ENCODE measurements at places on chromosomes 7 and 10. TPM values are rescaled to one million over a fixed set of nuclear protein-coding genes. Genes with fewer than 3 reads are reported as not detected.

- no peaks in the 10 kb centered on the region for H3K36me3 ChIP-seq
- H3K27me3 ChIP-seq = no peaks in the 10 kb centered on the region
- DNase-seq = no peak
- H3K4me3 ChIP-seq = no peak overlapping the region
Measured at GRCh38 chr10:31102421-31102820, 70.8 kb upstream of the ZNF438 start.

DNA sequence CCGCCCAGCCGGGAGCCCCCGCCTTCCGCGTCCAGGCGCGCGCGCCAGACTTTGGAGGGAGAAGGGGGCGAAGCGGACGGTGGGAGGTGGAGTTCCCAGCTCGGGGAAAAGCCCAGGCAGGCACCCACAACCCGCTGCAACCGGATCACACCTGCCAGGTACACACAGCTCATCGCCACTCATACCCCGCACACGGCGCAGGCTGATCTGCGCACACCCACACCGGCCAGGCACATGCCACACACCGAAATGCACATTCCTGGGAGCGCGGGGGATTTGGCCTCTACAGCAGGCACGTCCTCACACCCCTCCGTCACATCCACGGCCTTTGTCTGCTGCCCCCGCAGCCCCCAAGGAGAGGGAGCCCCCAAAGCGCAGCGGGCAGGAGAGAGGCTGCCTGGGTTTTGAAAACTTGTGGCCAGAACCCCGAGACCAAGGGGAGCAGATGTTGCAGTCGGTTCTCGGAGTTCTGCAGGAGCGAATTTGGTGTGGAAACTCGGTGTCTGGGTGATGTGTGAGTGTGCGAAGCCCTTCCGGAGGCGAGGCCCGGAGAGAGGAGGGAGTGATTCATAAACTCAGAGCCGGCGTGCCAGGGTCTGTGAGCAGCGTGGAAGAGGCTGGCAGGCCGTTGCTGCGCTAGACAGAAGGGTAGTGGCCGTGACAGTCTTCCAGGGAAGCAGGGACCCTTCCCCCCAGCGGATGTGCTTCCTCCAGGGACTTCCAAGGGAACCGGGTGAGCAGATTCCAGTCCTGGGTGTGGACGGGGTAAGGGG, 734 bp downstream of the CHST3 start:
- peak overlapping the region; percentile 78 for H3K27ac ChIP-seq
- DNase-seq = no peak
- peak overlapping the region; percentile 47 for H3K4me3 ChIP-seq
- H3K36me3 ChIP-seq = no peaks in the 10 kb centered on the region
- peaks cover 12% of the 10 kb centered on the region for H3K4me1 ChIP-seq

DNA sequence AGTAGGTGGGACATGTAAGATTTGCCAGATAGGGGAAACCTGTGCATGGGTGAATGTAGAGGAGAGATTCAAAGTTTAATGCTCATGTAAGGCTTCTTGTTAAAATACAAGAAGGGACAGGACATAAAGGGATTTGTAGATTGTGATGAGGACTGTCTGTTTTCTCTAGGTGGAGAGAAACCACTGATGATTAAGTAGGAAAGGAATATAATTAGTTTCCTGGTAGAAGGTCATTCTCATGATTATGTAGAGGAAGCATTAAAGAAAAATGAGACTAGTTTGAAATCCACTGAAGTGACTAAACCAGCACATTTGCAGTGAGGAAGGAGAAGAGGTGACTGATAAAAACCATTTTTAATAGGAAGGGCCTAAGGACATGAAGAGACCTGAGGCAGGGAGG, 19.6 kb upstream of the MACC1 start:
- H3K4me3 ChIP-seq = no peak overlapping the region
- no peak overlapping the region for H3K27ac ChIP-seq
- no peaks in the 10 kb centered on the region for H3K4me1 ChIP-seq
- DNase-seq = no peak
- H3K36me3 ChIP-seq = no peaks in the 10 kb centered on the region

GRCh38 chr7:132778761-132779160, 202.5 kb upstream of the PLXNA4 start:
- H3K27me3 ChIP-seq = no peaks in the 10 kb centered on the region
- no peak overlapping the region for H3K27ac ChIP-seq
- no peak for DNase-seq
- no peaks in the 10 kb centered on the region for H3K36me3 ChIP-seq
- H3K4me1 ChIP-seq = no peaks in the 10 kb centered on the region
- H3K4me3 ChIP-seq = no peak overlapping the region

- no peaks in the 10 kb centered on the region for H3K27me3 ChIP-seq
- no peaks in the 10 kb centered on the region for H3K4me1 ChIP-seq
- H3K4me3 ChIP-seq = no peak overlapping the region
- no peak overlapping the region for H3K27ac ChIP-seq
Measured at GRCh38 chr7:83388436-83388835, 225.8 kb upstream of the PCLO start.

GRCh38 chr7:114598946-114599345, 184.3 kb downstream of the FOXP2 start:
- no peak for DNase-seq
- no peak overlapping the region for H3K27ac ChIP-seq
- no peaks in the 10 kb centered on the region for H3K4me1 ChIP-seq
- no peak overlapping the region for H3K4me3 ChIP-seq
- H3K36me3 ChIP-seq = no peaks in the 10 kb centered on the region

DNA sequence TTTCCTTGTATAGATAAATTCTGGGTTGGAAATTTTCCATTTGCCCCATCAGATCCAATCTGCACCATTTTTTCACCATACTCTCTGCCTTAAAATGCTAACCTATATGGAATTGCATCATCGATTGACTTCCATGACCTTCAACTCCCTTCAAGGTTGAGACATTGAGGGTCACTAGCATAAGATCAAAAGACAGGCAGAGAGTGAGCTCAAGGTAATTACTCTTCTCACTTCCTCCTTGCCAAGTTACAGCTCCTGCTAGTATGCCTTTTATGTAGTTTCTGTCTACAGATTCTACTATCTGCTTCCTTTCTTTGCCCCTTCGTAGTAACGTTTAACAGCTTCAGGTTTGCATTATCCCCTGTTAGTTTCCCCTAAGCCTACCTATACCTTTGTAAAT, 1127.7 kb upstream of the LRRTM3 start:
- H3K27ac ChIP-seq = no peak overlapping the region
- no peaks in the 10 kb centered on the region for H3K4me1 ChIP-seq
- no peaks in the 10 kb centered on the region for H3K27me3 ChIP-seq
- DNase-seq = no peak
- no peak overlapping the region for H3K4me3 ChIP-seq
- no peaks in the 10 kb centered on the region for H3K36me3 ChIP-seq

DNA sequence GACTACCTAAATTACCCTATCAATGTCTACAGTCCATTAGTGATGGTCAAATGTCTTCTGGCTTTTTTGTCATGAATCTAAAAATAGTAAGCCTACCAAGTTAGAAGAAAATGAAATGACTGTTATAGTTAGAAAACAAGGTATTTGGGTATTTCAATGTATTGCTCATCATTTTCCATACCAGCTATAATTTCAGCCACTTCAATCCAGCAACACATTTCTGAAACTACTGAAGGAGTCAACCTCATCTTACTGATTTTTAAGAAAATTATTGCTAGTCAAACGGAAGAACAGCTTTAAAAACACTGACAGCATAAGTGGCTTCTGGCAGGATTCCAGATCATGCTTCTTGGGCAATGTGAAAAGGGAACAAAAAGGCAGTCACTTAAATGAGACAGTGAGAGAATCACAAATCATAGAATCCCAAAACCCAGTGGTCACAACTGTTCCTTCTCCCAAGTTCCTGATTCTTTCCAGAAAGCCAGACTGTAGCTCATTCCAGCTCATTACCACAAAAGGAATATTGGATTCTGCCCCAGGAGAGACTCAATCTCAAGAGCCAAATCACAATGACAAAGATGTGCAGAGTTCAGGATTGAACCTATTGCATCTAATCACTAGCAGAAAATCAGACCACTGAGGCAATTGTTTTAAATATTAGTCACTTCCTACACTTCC, 61.2 kb upstream of the LRRN3 start:
- H3K36me3 ChIP-seq = no peaks in the 10 kb centered on the region
- H3K27me3 ChIP-seq = no peaks in the 10 kb centered on the region
- no peak for DNase-seq

- peak overlapping the region; percentile 89 for H3K27ac ChIP-seq
- no peak overlapping the region for H3K4me3 ChIP-seq
- peaks cover 43% of the 10 kb centered on the region for H3K4me1 ChIP-seq
- no peaks in the 10 kb centered on the region for H3K36me3 ChIP-seq
Measured at GRCh38 chr10:5940807-5941218, 36.5 kb downstream of the IL15RA start.

DNA sequence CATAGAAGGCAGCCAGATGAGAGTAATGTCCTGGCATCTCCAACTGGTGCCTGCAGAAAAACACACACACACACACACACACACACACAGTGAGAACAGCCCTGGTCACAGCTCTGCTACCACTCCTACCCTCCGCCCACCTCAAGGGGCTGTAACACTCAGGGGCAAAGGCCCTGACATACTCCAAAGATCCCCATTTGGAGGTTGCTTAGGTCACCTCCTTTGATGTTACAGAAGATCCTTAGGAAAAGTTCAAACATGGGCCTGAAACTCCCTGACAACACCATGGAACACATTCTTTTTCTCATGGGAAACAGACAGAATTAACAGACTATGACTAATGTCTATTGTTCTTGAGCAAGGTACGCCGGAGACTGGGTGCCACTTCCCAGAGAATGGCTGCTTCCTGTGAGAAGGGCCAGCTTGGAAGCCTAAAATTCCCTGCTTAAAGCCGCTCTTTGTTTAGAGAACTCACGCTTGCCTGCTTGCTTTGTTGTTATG, 27.7 kb downstream of the DENND11 start:
- H3K36me3 ChIP-seq = peaks cover 6% of the 10 kb centered on the region
- no peaks in the 10 kb centered on the region for H3K4me1 ChIP-seq
- DNase-seq = no peak
- H3K4me3 ChIP-seq = no peak overlapping the region
- H3K27me3 ChIP-seq = no peaks in the 10 kb centered on the region

DNA sequence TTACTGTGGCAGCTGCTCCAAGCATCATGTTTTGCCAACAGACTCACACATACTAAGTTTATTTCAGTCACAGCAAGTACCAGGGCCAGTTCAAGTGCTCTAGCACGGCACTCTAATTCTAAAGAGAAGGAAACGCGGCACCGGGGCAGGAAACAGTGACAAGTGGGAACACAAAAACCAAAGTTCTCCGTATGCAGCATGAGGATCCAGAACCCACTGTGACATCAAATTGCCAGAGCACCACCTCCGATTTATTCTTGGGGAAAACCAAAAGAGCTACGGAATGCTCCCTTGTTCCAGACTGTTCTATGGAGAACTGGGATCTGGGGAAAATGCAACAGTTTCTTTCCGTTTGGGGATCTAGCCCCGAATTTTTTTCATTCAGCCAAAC, 448 bp upstream of the PTER start:
- DNase-seq = peak; percentile 8
- peak overlapping the region; percentile 87 for H3K27ac ChIP-seq
- peak overlapping the region; percentile 59 for H3K4me3 ChIP-seq
- H3K27me3 ChIP-seq = no peaks in the 10 kb centered on the region
- H3K36me3 ChIP-seq = no peaks in the 10 kb centered on the region
- no peaks in the 10 kb centered on the region for H3K4me1 ChIP-seq

DNA sequence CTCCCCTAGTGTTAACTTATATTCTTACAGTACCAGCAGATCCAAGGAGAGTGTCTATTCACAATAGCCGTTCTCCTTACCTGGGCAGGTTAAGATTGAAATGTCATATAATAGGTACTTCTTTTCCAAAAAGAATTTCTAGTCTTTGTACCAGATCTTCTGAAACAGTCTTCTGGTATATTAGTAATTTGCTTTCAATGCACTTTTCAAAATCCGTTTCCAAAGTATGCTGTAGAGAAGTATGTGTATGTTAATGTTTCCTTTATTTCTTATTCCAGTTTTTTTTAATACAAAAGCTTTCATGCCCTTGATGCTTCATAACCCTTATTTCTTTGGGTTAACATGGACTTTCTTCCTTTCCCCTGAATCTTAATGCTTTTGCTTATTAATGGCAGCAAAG, 188.2 kb downstream of the MLLT10 start:
- H3K36me3 ChIP-seq = peaks cover 15% of the 10 kb centered on the region
- H3K27ac ChIP-seq = no peak overlapping the region
- no peak for DNase-seq
- no peak overlapping the region for H3K4me3 ChIP-seq
- peaks cover 15% of the 10 kb centered on the region for H3K4me1 ChIP-seq

DNA sequence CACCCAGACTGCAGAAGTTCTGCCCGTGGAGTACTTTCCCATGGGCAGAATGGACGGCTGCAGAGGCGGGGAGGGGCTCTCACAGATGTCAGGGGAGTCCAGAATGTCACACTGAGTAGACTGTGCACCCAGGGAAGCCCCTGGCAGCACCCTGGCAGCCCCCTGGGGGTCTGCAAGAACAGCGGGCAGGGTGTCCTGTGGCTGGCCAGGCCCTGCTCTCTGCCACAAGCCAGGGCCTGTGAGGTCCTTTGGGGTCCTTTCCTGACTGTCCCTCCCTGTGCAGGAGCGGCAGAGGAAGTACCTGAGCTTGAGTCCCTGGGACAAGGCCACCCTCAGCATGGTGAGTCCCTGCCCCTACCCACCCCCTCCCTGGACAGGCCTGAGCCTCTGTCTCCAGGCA, 6.1 kb upstream of the SH2B2 start:
- H3K4me3 ChIP-seq = no peak overlapping the region
- no peaks in the 10 kb centered on the region for H3K36me3 ChIP-seq
- H3K27me3 ChIP-seq = no peaks in the 10 kb centered on the region
- no peaks in the 10 kb centered on the region for H3K4me1 ChIP-seq

DNA sequence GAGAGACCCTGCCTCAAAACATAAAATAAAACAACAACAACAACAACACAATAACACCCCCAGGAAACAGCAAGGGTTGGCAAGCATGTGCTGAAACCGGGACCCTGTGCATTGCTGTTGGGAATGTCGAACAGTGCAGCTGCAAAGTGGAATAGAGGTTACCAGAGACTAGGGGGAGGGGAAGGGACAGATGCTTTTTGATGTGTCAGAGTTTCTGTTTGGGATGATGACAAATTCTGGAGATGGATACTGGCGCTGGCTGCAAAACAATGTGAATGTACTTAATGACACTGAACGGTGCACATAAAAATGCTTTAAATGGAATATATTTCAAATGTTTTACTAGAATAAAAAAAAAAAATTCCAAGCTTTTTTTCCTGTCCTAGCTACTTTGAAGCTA, 241.8 kb downstream of the TEX36 start:
- H3K4me3 ChIP-seq = no peak overlapping the region
- no peaks in the 10 kb centered on the region for H3K27me3 ChIP-seq
- H3K4me1 ChIP-seq = no peaks in the 10 kb centered on the region

APBB1IP gene
- total RNA-seq = 50.0 TPM

PPP1R17 gene
- not detected for total RNA-seq

ST8SIA6 gene
- 3.3 TPM for total RNA-seq

PLAC9 gene
- total RNA-seq = 53.8 TPM

Measured in left lung (tissue), 14 donors.